Kidney glomerular epithelial cell (primary cell): ENCODE measurements at places on chromosomes 2 and 18.

DNA sequence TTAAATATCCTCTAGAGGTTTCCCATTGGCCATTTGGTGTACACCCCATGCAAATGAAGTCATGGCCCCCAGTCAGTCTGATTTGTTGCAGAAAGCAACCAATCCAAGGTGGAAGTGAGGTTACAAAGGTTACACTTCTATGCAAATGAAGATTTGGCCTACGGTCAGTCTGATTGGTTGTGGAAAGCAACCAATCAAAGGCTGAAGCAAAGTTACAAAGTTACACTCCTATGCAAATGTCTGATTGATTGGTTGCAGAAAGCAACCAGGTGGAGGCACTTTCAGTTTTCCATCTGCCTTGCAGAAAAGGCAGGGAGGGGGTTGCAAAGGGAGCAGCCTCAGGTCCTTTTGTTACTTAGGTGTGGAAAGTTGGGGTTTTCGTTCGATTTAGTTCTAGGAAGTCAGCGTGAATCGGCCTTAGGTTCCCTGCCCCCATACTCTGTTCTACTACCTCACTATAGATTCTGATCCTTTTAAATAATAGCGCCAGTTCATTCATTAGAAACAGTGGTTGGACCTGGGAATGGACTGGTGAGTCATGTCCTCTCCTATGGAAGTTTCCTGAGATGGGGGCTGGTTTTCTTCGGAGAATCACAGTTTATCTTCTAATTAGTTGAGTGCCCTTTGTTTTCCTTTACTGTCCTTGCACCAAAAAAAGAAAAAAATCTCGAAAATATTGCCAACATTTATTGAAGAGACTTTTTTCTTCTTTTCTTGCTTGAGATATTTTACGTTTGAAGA lies 279.5 kb downstream of the AGAP1 start:
- DNase-seq, result no peak

DNA sequence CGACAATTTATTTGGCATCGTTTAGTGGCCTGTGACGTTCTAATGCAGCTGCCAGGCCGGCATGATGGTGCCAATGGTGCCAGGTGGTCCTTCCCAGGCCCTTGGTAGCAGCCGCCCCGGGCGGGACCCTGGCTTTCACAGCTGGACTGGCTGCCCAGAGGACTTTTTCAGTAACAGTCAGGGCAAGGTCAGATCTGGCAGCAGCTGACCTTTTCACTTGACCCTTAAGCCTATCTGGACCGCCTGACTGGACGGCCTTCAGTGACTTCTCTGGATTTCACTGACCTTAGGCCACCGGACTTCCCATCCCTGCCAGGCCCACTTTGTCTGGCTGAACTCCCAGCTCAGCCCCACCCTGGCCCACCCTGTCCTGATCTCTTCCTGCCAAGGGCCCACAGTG lies 15.9 kb downstream of the TRIB2 start:
- no peak for DNase-seq

DNA sequence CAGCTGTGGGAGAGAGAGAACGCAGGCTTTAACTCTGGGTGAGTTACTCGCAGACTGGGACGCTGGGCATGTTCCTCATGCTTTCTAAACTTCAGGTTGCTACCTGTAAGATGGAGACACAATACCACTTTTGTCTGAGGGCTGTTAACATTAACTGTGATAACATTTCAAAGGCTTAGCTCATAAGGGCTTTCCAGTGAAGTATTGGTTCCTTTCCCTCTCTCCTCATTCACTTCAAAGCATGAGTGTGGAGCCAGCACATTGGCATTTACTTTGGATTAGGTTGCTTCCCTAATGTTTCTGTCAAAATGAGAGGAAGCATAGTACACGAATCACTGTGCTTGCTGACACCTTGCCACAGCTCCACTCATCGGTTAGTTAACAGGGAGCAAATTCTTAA lies 30.2 kb downstream of the INSIG2 start:
- DNase-seq, result no peak

DNA sequence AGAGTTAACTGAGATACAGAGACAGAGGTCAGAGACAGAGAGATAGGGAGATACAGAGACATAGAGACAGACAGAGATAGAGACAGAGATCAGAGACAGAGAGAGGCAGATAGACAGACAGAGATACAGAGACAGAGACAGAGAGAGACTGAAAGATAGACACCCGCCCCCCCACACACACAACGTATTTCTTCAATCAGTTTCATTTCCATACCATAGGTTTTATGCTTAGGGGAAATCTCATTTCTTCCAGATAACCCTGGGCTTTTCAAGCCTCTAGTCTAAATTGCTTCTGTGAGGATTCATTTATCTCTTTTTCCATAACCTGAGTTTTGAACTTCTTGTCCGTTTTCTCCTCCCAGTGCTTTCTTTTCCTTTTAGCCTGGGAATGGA lies 94.6 kb downstream of the CD8B2 start:
- DNase-seq, result no peak

DNA sequence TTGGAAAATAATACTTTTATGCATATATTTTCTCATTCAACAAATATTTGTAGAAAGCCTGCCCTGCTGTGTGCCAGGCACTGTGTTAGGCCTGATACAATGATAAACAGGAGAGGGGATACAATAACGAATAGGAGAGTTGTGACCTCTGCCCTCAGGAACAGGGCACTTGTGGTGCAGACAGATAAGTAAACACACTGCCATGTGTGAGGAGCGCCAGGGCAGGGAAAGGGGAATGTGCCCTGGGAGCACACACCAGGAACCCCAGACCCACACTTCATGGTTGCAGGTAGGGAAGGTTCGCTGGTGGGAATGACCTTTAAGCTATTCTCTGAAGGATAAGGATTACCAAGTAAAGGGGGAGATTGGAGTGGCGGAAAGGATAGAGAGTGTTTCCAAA lies 42.2 kb upstream of the DSC1 start:
- no peak for DNase-seq

- DNase-seq, result peak; percentile 23
Measured at GRCh38 chr2:128236491-128237035, 82.1 kb downstream of the HS6ST1 start.

DNA sequence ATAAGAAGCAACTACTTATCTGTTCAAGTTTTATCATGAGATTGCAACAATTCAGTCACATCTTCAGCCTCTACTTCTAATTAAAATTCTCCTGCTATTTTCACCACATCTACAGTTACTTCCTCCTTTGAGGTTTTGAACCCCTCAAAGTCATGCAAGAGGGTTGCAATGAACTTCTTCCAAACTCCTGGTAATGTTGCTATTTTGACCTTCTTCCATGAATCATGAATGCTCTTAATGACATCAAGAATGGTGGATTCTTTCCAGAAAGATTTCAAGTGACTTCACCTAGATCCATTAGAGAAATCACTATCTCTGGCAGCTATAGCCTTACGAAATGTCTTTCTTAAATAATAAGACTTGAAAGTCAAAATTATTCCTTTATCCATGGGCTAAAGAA lies 1052.8 kb upstream of the NRXN1 start:
- DNase-seq, result no peak

DNA sequence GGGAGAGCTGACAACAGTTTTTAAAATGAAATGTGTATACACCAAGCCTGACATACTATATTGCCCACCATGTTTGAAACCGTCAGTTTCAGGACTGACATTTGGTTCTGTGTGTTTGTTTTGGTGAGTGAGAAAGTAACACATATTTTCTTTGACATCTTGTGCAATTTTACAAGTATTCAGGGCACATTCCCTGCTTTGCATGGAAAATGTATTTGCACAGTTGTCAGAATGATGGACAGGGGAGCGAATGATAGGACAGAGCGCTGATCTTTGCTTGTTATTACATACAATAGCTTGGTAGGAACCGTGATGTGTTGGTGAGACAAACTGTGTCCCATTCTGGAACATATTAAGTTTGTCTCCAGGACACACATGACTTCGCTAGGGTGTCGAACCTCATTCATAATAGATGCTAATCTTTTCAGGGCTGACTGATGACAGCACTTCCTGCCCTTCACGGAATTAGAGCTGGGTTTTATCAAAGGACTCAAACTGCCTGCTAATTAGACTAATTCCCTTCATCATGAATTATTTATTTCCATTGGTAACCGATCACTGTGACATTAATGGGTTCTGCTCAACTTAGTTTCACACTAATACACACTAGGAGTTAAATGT lies 158.5 kb downstream of the CDCA7 start:
- DNase-seq, result no peak

GRCh38 chr18:60898111-60898510 lies 435.1 kb upstream of the CDH20 start:
- no peak for DNase-seq

DNA sequence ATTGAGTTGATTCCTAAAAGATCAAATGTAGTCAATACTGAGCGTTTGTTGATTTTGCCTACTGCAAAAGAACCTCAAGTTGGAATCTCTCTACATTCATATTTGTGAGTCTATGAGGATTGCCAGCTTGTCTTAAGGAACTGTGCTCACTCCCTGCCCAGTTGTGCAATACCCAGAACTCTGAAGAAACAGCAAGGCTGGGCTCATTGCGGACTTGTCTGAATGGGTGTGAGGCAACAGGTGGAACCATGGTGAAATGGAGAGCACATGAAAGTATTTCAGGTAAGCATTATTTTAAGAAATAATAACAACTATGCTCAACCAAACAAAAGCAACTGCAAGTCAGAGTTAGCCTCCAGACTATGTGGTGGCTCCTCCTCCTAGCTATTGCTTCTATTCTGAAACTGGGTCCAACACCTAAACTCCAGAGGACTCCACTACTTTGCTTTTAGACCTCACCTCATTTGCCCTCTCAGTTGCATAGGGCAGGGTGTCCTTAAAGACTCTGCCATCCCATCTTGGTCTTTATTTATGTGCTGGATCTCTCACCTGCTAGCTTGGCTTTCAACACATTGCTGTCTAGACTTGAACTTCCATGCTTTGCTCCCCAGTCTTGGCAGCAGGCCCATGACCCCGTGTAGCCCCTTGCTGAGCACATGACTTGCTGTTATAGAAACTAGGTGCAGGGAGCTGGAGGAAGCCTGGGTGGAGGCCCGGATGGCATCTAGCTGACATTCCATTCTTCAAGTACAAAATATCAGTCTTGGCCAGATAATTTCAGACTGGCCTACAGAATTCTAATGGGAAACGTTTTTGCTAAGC lies 94.8 kb upstream of the ARL5A start:
- DNase-seq, result peak; percentile 2

GRCh38 chr18:54086863-54087262 lies 137.6 kb downstream of the MBD2 start:
- no peak for DNase-seq

DNA sequence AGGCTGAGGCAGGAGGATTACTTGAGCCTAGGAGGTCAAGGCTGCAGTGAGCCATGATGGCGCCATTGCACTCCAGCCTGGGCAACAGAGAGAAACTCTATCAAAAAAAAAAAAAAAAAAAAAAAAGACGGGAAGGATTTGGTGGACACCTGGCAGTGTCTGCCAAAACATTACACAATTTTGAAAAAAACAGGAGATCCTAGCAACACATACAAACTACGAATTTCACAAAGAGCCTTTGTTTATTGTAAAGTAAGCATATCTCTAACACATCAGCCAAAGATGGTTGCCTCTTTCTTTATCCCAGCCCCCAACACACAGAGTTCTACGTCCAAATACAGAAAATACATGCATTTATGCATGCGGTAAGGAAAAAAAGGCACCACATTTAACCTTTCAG lies 7.6 kb downstream of the GPR45 start:
- no peak for DNase-seq

GRCh38 chr2:126359494-126359893 lies 296.5 kb upstream of the GYPC start:
- DNase-seq, result peak; percentile 5

DNA sequence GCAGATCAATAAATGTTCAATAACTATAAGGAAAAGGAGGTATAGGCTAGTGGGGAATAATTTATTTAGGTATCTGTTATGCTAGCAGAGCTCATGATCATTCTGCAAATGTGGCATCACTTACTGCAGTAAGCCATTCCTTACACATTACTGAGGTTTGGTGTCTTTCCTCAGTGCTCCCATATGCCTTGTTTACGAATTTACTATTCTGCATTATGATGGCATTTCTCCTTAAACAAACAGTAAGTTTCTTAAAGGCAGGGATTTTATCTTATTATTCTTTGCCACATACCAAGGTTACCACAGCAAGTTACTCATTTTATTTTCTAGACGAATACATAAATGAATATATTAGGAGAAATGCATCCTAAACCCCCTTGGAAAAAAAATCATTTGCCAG lies 88.4 kb downstream of the DSEL start:
- DNase-seq, result no peak

- no peak for DNase-seq
Measured at GRCh38 chr2:238742066-238742465, 105.8 kb upstream of the TWIST2 start.

DNA sequence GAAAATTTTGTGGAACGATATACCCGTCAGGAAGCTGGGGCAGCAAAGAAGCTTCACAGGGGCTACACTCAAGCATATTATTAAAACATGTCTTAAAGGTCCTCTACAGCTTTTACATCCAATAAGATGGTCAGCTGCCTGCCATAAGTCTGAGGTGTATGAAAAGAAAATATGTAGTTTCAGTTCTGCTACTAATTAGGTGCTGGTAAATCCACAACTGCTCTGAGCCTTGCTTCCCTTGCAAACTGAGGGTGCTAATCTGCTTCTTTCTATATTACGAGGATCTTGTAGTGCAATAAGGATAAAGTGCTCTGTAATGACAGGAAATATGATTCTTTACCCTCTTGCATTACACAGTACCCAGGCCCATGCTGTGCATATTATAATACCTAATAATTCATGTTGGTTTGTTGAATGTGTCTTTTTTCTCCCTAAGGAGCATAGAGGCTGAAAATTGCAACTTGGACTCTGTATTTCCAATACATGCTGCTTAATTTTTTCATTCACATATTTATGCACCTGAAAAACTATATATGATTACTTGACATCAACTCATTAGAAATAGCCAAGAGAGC lies 14.5 kb upstream of the SLC8A1 start:
- no peak for DNase-seq

- no peak for DNase-seq
Measured at GRCh38 chr2:109009920-109010610, 21.0 kb upstream of the EDAR start.
